ENCODE measurements at places on chromosomes 2 and 18.

DNA sequence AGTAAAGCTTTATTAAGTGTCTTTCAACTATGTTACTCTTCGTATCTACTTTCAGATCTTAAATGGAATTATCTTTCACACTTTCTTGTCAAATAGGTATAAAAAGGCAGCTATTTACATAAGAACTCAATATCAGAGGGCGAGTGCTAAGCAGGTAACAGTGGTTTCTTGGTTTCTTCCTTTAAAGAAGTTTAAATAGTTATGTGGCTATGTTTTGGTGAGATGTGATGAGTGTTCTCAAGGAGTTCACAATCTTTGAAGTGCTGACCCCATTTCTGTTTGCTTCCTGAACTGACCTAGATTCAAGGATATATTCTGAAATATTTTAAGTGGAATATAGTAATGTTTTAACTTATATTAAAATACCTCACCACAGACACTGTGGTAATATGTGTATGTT lies 161.9 kb downstream of the DPP4 start:
- DNase-seq = no peak

GRCh38 chr2:49351560-49351959 lies 197.2 kb upstream of the FSHR start:
- no peak for DNase-seq

DNA sequence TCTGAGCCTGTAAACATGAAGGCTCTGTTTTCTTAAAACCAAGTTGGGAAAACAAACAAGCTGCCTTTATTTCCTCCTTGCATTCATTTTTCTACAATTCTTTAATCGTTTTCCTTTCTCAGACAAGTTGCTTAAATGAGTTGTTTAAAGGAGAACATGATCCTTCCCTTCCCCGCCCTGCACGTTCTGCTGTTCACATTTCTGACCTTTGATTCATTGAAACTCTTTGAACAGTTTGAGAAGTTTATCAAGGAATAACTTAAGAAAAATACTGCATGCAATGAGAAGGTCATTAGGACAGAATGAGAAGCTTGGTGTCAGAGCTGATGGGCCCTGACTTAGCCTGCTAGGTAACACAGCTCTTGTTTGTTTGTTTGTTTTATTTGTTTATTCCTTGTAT lies 181.6 kb downstream of the PARD3B start:
- DNase-seq = no peak

DNA sequence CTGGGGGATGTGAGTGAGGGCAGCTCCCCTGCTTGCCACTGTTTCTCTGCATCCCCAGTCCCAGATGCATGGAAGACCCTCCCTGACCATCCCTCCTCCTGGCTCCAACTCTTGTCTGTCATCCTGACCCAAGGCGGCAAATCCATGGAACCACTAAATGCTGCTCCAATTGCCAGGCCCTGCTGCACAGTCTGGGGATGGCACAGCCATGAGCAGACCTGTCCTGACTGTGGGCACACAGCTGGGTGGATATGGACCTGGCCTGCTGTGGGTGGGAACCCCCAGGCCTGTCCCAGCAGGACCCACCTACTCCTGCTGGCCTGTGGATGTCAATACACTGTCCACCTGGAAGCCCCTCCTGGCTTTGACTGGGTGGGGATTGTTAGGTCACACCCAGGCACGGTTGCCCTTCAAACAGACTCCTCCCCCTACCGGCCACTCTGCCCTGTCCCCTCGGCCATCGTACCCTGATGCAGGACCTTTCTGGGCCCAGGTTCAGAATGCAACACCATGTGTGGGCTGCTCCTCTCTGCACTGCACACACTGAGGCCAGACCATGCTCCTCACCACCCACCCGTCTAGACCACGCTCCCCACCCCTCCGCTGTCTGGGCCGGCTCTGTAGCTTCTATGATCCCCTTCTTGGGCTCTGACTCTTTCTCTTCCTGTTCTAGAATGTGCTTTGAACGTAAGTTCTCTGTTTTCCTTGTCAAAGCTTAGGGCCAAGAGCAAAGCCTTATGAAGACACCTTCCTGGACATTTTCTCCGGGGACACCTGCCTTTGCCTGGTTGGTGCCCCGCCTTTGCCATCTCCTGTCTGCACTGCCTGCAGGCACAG lies 57.9 kb downstream of the INPP5D start:
- no peak for DNase-seq

DNA sequence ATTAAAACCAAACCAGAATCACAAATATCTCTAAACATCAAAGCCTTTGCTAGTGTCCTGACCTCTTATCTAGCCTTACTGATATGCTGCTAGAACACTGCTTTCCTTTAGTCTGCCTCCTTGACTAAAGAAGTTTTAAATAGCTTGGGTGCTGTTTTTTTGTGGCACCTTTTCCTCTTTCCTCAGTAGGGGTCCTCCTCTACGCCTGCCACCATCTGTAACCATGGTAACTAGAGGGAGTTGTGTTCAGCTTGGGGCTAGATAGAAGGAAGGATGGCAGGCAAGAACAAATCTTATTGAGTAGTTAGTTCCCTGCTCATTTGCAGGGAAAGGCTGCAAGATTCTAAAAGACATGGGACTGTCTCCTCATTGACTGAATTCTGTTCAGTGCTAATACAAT lies 86.0 kb downstream of the TAF4B start:
- DNase-seq = no peak

DNA sequence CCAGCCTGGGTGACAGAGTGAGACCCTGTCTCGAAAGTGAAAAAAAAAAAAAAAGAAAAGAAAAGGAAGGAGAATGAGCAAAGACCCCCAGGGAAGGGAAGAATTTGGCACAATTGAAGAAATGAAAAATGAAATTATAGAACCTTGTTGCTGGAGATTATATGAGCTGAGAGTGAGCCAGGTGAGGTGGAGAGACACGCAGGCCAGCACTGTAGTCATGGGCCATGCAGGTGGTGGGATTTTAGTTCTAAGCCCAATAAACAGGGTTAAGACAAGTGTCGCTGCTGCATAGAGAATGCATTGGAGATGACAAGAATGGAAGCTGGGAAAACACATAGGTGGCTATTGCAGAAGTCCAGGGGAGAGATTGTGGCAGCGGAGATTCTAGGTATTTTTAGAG lies 32.3 kb downstream of the FBLN7 start:
- no peak for DNase-seq

- DNase-seq = no peak
These were observed 531.5 kb upstream of the SALL3 start for GRCh38 chr18:78448106-78448505.

- DNase-seq = no peak
These were observed 63.0 kb downstream of the DYSF start for GRCh38 chr2:71516253-71516888.

- DNase-seq = no peak
These were observed 85.5 kb downstream of the PLB1 start for GRCh38 chr2:28581312-28581711.

DNA sequence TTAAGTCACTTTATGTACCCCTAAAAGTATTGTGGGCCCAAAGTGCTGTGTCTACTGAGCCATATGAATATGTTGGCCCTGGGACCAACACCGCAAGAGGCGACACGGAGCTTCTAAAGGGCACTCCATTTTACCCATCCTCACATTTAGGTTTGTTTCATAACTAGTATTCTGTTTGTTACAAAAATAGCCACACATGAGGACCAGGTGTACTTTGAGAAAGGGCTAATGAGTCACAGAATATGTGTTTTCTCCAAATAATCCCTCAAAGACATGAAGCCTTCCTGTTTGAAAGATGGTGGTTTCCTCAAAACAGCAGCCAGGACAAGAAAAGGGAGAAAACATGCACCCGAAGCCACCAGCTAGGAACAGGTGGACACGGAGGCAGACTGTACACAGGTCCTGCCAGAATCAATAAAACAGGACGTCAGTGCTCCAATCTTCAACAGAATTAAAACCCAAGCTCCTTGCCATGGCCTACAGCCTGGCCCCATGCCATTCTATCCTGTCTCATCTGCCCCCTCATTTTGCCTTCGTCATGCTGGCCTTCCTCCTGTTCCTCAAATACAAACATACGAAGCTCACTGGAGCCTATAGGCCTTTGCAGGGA lies 21.8 kb upstream of the GRB14 start:
- DNase-seq = no peak

DNA sequence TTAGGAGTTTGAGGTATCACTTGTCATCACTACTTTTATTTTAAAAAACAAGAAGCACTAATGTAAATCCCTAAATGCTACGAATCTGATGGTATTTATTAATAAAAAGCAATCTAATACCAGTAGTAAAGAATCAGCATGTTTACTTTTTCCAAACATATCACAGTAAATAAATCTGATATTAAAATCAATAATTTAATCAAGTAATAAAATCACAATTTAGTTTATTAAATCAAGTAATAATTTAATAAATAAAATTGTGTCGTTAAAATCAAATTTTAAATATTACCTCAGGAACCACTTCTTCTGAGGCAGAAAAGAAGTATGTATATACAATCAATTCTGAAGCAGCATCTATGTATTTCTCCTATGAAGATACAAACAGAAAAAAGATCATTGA lies 18.0 kb downstream of the TMX3 start:
- no peak for DNase-seq

DNA sequence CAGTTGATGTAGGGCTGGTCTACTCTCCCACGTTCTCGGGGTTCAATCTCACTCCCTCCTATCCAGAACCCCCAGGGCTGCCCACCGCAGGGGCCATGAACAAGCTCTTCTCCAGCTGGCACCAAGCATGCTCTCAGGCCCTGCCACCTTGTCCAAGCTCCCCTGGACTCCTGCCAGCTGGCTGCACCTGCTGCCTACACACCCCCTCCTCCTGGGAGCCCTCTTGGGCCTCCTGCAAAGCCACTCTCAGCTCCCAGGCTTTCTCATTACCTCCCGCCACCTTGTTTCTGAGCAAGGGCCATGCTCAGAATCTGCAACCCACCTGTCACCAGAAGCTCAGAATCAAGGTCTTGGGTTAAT lies 56.0 kb downstream of the HDAC4 start:
- DNase-seq = no peak

DNA sequence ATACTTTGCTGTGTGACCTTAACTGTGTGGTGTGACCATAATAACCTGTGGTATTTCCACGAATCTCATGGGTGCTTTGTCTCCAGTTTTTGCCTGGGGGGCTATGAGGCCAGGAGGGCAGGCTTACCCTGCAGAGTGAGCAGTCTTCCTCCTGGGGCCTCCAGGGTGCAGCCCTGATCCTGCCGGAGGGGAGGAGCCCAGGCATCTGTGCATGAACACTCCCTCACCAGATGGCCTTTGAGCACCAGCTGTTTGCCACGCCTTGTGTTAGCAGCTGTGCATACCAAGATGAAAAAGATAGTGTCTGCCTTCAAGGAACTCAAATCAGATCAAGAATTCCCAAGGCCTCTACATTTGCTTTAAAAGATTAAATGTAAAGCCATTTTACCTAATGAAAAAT lies 75.0 kb upstream of the RBM44 start:
- DNase-seq = no peak

- no peak for DNase-seq
These were observed 39.7 kb upstream of the NABP1 start for GRCh38 chr2:191638079-191638801.

DNA sequence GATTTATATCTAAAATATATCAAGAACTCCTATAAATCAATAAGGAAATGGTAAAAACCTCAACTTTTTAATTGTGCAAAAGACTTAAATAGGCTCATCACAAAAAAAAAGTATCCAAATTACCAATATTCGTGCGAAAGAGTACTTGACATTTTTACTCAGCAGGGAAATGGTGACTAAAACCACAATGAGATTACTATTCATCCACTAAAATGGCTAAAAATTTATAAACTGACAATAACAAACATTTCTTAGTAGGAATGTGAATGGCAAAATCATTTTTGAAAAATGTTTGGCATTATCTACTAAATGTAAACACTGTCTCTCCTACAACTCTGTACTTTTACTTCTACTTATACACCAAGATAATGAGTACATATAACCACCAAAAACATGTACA lies 184.8 kb upstream of the RND3 start:
- no peak for DNase-seq

DNA sequence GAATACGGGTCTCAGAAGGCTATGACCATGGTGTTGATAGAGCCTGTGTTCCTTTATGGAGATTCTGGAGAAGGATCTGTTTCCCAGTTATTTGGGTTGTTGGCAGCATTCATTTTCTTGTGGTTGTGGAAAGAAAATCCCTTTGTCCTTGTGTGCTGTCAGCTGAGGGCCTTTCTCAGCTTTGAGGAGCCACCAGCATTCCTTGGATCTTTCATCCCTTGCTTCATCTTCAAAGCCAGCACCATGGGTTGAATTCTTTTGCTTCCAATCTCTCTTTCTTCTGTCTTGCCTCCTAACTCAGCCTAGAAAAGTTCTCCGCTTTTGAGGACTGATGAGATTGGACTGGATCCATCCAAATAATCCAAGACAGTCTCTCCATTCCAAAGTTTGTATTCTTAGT lies 103.2 kb upstream of the MMADHC start:
- no peak for DNase-seq

DNA sequence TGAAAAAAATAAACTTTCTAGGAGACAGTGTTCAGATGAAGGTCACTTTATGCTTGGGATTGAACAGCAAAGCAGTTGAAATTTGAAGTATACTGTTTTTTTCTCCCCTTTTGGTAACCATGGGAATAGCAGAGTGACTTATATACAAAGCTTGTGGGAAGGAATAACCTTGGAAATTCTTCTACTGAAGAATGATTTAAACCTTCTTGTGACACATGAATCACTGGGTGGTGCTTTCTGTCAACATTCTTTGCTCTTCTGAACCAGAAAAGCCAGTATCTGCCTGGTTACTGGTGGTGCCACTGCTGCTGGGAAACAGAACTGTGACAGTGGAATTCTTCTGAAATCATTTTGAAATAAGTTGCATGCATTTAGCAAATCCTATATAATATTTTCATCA lies 39.4 kb upstream of the RND3 start:
- peak; percentile 30 for DNase-seq

DNA sequence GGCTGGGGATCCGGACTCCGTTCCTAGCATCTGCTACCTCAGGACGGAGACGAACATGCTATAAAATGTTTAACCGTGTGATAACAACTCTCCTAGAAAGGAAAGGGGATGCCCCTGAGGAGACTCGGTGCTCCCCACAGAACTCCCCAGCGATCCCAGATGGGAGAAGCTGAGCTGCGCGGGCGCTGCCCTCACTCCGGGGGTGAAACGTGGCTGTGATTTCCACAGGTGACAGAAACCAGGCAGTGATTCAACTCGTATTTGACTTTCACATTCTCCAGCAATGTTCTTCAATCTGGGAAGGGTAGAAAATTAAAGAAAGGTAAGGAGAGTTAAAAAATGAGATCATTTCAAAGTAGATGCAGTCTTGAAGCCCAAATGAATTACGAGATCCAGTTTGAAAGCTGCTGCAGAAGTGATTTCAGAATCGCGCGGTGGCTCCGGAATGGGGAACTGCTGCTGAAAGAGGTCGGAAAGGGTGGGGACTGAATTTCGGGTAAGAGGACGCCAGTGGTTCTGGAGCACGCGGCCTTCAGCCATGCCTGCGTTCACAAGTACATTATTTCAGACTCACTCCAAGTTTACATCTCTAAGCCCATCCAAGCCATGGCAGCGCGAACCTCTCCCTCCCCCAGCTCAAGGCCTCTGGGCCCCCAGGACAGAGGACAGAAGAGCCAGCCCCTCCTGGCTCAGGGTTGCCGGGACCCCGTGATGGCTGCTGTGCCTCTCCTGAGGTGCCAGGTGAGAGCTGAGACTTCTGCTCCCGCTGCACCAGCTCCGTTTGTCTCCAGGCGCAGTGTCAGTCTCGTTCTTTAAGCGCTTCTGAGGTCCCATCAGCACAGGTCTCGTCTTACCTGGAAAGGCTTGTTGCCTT lies 39.5 kb downstream of the ADNP2 start:
- DNase-seq = no peak
